ENCODE measurements at places on chromosomes 1 and 21.

GRCh38 chr1:62271948-62272728 is 47.1 kb downstream of the KANK4 start:
- DNase-seq, result no peak

GRCh38 chr1:33735624-33736023 is 128.3 kb upstream of the HMGB4 start:
- DNase-seq, result no peak

DNA sequence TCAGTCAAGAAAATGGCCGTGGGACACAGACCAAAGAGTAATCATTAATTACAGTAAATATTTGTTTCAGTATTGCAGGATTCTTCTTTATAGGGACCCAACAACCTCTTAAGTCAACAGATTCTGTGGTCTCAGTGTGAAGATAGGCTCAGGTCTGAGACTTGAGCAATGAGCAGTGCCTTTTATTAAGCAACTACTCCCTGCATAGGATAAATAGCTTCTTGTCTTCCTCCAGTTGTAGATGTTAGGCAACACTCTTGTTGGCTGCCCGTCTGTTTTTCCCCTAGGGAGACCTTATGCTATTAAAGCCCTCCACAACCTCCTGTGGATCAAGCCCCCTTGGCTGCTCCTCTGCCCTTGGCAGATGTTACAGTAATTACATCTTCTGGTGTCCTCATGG is 1.8 kb upstream of the OMA1 start:
- DNase-seq, result no peak

DNA sequence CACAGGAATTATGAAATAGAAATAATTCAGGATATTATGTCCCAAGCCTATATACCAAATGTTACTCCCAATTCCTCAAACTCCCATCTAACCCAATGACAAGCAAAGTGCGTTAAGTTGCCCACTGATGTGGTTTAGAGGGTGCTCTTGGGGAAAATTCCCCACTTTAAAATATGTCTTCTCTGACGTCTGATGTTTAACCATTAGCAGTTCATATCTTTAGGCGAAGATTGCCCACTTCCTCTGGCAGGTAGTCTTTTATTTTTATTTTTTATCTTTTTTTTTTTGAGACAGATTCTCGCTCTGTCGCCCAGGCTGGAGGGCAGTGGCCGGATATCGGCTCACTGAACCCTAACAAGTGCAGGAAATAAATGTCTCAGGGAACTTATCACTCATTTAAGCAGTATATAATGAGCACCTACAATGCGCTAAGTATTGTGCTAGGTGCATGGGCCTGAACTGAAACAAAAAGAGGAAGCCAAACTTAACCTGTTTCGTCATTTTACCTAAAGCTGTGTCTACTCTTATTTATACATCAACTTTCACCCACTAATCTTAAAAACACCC is 1.3 kb upstream of the LYST start:
- no peak for DNase-seq

DNA sequence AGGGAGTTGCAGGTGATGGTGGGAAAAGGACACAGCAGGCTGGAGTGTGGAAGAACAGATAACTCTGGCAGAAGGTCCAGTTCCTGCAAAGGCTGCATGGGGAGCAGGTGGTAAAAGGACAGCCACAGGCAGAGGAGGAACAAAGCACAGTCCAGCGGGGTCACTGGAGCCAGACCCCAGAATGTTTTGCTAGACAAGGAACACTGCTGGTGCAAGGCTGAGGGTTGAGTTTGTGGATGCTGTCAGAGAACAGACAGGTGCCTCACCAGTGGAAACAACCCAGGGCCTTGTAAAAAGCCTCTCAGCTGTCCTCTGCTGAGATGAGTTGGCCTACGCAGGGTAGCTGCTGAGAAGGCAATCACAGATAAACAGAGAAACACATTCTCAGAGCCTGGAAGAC is 101.7 kb downstream of the SSBP3 start:
- DNase-seq, result no peak

GRCh38 chr1:158691907-158692306 is 5.4 kb upstream of the SPTA1 start:
- no peak for DNase-seq

DNA sequence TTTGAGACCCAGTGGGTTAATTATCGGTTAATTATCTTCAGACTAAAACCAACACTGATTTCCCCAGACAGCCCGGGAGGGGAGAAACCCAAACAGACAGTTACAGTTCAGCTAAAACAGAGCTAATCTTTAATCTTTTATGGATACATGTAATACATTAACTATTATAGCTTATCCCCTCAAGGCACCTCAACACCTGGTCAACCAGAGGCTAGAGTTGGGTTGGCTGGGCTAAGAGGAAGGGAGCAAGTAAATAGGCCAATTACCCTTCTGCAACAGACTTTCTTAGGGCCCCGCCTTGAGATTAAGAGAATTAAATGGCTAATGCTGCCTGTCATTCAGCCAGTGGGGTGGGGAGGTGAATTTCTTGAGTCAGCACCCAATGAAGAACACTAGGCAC is 6.6 kb upstream of the MED18 start:
- DNase-seq, result no peak

DNA sequence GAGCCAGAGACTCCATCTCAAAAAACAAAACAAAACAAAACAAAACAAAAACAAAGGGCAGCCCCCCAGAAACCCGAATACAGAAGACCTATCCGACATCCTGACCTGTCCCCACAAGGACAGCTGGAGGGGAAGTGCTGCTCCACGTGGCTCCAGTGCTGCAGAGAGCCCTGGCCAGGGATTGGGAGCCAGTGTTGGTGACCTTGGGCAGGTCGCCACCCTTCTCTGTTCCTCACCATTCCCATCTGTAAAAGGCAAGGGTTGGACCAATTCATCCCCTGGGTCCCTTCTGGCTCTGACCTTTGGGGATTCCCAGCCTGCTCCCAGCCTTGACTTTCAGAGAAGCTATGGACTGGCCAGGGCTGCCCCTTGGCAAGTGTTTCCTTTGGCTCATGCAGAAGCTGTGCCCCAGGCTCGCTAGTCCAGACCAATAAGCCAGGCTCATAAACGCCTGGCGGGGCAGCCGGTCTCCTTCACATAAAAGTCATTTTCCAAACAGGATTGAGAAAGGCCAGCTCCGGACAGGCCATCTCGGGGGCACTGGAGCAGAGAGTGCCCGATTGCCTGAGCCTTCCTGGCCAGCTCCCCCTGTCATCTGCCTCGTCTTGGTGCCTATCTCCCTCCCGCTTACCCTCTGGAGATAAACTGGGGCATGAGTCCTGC is 20.0 kb upstream of the PADI1 start:
- no peak for DNase-seq

DNA sequence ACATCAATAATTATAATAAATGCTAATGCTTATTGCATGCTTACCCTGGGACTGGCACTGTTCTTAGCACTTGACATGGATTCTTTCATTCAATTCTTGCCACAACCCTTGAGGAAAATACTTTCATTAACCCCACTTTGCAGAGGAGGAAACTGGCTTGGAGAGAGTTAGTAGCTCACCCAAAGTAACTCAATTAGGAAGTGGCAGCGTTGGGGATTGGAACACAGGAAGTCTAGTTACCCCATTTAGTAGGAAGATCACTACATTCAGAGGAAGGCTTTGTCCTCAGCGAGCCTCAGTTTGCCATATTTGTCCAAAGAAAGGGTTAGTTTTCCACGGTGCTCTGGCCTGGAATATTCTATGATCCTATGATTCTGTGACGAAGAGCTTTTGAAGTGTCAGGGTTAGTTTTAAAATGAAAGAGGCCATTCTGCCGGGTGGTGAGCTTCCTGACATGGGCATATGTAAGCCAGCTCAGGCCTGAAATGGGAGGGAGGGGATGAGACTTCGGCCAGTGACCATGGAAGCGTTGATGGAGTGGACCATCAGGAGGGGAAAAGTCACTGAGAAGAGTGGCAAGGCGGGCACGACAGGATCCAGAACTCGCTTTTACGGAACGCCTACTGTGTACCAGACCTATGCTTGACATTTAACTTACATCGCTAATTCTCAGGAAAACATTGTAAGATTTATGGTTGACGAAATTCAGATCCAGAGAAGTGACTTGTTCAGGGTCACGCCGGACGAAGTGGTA is 28.2 kb upstream of the EPB41 start:
- DNase-seq, result no peak

GRCh38 chr1:44235808-44236207 is 22.5 kb downstream of the DMAP1 start:
- no peak for DNase-seq

DNA sequence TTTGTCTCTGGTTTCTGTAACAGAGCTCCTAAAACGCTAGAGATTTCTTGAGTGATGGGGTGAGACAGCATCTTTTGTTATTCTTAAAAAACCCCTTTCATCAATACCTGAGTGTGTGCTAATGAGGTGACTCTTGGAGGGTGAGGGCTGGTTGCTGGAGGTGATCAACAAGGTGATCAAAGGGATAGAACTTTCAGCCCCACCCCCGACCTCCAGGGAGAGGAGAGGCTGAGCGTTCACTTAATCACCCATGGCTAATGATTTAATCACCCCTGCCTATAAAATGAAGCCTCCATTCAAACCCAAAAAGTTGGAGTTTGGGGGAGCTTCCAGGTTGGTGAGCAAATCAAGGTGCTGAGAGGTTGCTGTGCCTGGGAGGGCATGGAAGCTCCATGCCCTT is 175.4 kb downstream of the SLC35F3 start:
- DNase-seq, result no peak

DNA sequence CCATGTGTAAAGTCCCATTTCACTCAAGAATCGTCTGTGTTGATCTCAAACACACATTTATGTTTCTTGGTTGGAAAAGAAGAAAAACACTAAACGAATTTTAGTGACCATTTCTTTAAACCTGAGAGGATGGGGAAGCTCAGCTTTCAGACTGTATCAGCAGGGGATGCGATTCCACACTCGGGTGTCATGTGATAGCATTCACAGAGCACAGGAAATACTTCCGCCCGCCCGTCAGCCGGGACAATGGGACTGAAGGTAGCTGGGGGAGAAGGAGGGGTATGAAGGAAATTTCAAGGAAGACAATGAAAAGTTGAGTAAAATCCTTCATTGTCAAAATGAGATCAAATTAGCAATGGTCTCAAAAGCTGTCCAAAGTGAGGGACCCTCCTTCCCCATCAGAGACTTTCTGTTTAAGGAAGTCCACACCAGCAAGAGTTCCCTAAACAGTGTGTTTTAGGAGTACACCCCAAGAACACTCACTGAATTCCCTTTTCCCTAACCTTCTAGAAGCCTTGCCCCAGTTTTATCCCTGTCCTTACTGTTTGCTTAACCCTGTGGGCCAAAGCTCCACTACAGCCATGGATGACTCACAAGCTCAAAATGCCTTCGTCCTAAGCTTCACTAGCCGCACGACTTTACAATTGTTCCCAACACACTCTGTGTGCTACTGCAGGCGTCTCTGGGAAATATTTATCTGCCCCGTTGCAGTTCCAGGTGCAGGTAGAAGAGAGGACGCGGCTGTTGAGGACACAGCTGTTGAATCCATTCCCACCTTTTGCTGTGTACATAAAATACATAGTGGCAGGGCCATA is 51.4 kb upstream of the SIM2 start:
- DNase-seq, result no peak

DNA sequence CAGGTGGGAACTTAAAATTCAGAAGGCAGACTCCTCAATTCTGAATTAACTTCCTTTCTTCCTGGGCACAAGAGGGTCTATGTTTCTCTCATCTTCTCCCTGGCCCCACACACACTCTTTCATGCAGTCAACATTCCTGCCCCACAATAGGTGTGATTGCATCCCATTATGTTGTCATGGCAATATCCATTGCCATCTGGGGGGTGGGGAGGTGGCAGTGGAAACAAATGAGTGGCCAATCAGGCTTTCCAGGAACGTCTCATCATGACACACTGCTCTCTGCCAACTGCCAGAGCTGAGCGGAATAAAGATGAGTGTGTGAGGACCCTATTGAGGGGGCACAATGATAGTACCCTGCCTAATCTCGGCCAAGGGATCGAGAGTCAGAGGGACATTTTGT is 80.4 kb downstream of the KCND3 start:
- no peak for DNase-seq

- no peak for DNase-seq
These were observed 15.9 kb upstream of the SPOCD1 start for GRCh38 chr1:31831397-31832378.

DNA sequence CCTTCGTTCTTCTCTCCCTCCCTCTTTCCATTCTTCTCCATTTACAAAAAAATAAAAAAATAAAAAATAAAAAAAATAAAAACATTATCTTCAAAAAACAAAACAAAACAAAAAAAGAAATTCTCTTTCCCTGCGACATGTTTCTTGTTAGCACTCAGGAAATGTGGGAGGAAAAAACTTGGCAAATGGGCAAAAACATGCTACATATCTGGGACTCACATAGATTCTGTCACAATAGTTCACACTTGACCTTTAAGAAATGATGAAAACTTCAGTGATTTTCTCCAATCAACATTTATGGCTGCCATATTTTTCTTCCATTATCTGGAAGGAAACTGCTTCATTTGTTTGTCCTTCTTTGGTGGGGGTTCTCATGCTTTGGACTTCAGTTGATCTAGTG is 109.3 kb downstream of the PRKAB2 start:
- DNase-seq, result no peak

All from activated naive CD8-positive, alpha-beta T cell treated with anti-CD3 and anti-CD28 coated beads, Interleukin-2, amount 50 U/mL, for 16 hours (primary cell).